Brain (organoid and tissue), 16 donors: ENCODE measurements at places on chromosomes 1 and 21.

- no peak for DNase-seq
Observed at GRCh38 chr21:44763050-44763378, 38.6 kb downstream of the UBE2G2 start.

DNA sequence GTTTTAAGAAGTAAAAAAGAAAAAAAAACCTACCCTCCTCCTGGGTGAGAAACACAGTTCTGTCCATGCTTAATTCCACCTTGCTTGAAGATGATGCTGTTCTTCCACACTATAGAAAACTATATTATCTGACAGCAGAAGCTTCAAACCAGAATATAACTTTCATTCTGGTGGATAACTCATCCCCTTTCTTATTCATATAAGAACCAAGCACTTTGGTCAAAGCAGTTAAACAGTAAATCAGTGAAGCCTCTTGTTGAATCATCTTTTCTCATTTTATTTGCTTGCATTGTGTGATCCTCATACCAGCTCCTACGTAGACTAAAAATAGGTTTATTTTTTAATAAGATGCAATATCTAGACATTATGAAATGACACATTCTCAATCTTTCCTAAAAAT lies 36.7 kb upstream of the PRDX6 start:
- no peak for DNase-seq

GRCh38 chr1:68175621-68176398 lies 56.5 kb downstream of the WLS start:
- peak; percentile 47 for DNase-seq

DNA sequence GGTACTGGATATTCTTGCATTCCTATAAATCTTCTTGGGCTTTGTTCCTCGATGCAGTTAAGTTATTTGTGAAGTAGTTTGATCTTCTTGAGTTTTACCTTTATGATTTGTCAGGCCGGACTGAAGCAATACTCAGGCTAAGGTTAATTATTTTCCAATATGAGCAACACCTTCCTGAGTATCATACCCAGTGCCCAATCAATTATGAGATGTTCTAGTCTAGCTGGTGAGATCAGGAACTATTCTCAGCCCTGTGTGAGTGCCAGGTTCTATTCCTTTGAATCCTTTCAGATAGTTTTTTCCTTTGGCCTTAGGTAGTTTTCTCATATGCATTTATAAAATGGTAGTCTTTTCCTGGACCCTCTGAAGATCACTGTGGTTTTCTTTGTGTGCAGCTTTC lies 92.5 kb downstream of the SCMH1 start:
- DNase-seq = no peak

DNA sequence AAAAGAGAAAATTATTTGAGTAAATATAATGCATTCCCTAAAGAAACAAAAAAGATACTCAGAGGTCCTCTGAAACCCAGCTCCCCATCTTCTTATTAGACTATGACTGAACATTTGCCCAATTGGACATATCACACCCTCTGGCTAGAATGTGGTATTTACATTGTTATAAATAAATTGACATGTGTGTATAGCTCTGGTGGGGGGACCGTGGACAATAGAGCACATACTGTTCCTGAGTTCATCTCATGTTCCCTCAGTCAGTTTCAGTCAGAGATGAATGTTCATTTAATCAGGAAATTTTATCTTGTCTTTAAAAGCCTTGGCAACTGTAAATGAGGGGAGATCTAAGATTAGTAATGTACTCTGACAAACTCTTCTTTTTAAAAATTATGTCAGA lies 459.3 kb upstream of the ADAMTS5 start:
- no peak for DNase-seq

DNA sequence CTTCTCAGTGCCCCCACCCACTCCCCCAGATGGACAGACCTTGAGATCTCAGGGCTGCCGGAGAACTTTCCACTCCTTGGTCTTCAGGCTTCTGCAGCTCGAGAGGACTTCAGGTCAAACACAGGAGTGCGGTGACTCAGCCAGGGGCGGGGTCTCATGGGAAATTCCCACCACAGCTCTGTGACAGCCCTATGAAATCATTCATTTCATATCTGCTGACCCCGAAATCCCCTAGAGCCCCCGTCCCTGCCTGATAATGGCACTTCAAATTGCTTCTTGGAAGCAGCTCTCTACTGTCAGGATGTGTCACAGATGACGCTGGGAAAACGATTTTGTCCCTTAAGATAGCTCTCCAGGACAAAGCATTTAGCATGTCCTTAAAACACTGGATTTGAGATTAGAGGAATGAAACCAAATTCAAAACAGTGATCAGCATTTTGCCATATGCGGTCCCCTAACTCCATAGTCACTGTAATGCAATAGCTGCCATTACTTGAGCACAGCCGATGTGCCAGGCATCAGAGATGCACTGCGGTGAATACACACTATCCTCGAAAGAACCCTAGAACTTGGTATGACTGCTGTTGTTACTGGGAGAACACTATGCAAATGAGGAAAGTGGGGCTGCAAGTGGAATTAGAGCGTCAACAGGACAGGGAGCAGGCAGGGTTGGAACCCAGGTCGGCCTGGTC lies at the start of gene TNFRSF9:
TNFRSF9 (minus strand) TSS at position 95 of the 692 bp plus-strand sequence. CDS start 845 bp downstream, outside the sequence.
- DNase-seq = no peak

- no peak for DNase-seq
Observed at GRCh38 chr1:206700445-206701036, 15.8 kb downstream of the MAPKAPK2 start.

- no peak for DNase-seq
Observed at GRCh38 chr1:29431138-29431537, 194.8 kb downstream of the PTPRU start.

GRCh38 chr1:93878501-93878888 lies 511 bp downstream of the DNTTIP2 start:
- DNase-seq = peak; percentile 9

DNA sequence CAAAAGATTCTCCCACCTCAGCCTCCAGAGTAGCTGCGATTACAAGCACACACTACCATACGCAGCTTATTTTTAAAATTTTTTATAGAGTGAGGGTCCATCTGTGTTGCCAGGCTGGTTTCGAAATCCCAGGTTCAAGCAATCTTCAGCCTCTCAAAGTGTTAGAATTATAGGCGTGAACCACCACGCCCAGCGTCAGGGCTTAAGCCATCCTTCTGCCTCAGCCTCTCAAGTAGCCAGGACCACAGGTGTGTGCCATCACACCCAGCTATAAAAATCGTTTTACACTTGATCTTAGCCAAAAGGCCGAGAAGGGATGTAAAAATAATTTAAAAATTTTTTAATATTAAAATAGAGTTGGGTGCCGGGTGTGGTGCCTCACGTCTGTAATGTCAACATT lies 4.3 kb upstream of the SLC25A33 start:
- DNase-seq = no peak

- DNase-seq = peak; percentile 82
Observed at GRCh38 chr1:22976461-22977243, 4.0 kb upstream of the LACTBL1 start.

DNA sequence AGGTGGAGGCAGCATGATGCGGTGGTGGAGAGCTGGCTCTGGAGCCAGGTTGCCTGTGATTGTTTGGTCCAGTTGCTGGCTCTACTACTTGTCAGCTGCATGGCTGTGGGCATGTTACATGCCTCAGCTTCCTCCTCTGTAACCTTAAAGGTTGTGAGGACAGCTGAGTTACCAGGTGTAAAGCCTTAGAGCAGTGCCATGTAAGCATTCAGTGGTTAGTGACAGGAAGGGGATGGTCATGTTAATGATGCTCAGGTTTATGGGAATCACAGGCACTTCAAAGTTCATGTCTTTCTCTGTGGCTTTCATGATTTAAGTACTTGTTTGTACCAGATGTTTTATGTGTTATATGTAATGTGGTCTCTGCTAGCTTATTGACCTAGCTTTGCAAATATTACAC lies 32.6 kb downstream of the PTGFRN start:
- no peak for DNase-seq

- DNase-seq = no peak
Observed at GRCh38 chr1:48207536-48208075, 14.9 kb upstream of the SLC5A9 start.

- DNase-seq = no peak
Observed at GRCh38 chr21:44434568-44434925, 20.8 kb upstream of the LRRC3 start.

DNA sequence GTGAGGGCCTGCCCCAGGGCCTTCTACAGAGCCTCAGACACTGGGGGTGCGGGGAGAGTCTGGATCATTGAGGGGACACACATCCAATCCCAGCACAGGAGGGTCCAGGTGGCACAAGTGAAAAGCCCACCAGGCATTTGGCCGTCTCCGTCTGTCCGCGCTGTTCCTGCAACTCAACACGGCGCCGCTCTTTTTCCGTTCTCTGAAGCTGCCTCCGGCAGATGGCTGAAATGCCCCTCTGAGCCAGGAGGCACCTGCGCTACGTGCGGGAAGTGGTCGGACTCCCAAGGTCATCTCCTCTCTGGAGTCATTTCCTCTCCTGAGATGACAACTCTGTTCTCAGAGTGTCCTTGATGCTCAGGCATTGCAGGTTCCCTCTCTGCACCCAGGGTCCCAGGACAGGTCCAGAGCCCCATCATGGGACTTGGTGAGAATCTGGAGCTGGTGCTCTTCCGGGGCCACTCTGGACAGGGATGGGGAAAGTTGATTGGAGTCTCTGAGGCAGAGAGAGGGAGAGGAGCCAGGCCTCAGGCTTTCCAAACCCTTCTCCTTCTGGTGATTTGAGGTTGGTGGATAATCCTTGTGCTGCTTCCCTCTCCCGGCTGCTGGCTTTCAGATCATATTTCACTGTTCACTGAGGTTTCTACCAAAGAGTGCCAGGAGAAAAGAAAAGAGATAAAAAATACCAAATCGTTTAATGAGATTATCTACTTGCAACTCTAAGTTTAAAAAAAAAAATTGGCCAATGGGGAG lies 14.0 kb upstream of the MIXL1 start:
- no peak for DNase-seq

DNA sequence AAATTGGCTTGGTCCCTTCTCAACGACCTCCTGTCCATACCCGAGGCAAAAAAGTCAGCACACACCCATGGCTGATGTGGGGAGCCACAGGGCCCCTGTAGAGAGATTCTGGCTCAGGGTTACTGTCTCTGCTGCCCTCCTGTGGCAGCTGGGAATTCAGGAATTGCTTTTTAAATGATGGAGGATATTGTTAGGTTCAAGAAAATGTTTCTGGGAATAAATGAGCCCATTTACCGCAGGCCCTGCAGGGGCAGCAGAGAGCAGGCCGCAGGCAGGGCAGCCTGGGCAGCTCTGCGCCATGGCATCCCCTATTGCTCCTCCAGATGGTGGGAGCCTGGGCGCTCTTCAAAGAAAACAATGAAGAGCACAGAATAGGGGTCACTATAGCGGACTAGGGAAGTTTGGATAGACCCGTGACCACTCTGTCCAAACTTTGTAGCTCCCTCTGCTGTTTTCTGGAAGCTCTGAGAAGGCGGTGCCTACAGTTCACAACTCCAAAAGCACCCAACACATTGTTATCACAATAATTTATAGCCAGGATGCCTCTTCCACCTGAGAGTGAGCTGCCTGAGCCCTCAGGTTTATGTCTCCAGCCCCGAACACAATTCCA lies 201.1 kb downstream of the BACH1 start:
- no peak for DNase-seq

- no peak for DNase-seq
Observed at GRCh38 chr1:2388004-2388913, 3.1 kb downstream of the MORN1 start.

DNA sequence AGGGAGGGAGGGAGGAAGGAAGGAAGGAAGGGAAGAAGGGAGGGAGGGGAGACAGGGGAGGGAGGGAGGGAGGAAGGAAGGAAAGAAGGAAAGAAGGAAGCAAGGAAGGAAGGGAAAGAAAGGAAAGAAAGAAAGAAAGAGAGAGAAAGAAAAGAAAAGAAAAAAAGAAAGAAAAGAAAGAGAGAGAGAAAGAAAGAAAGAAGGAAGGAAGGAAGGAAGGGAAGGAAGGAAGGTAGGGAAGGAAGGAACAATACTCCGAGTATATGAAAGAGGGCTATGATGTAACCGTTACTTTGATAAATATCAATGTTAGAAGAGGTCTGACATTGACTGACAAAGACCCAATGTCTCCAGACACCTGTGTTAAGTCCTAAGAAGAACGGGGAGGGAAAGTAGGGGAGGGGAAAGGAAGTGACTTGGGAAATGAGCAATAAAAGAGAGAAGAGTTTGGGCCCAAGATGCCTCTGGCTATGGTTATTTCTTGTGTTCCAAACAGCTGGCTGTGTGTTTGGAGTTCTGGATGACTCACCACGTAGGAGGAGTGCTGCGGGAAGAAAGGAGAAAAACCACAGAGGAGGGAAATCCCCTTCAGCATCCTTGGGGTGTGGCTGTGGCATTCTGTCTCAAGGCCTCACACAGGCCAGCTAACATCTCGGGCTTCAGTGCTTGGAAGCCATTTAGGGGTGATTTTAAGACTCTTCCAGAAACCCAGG lies 37.0 kb upstream of the RXRG start:
- DNase-seq = no peak

GRCh38 chr1:202061055-202061454 lies 50.7 kb downstream of the ELF3 start:
- DNase-seq = no peak

DNA sequence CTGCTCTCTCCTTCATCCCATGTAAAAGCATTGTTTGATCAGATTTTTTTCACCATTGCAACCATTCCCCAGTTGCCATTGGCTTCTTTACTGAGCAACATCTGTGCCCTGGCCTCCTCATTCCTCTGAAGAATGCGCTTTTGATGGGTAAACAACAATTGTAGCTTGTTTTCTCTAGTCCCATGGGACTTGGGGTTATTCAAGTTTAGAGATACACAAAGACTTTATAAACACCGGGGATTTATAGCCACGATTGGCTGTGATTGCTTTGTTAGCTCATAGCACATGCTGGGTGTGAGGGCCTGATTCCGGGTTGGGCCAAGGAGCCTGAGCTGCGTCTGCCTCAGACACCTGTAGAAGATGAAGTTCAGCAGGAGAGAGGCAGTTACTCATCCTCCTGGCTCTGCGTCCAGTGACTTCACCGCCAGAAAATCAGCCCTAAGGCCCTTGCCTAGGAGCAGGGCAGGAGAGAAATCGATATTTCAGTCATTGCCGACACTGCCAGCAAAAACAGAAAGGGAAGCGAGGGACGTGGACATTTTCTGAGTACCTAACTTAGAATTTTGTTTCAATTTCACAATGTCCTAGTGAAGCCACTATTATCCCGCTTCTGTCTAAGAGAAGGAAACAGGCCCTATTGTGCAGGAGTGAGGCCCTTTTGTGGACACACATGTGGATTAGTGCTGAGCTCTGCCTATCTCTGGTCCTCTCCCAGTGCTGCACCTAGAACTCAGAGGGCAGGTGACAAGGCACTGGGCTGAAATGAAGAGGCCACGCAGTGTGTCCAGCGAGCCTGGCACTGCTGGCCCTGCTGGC lies 159.8 kb upstream of the USP24 start:
- no peak for DNase-seq

- DNase-seq = no peak
Observed at GRCh38 chr1:46168477-46168876, 6.4 kb upstream of the TSPAN1 start.

DNA sequence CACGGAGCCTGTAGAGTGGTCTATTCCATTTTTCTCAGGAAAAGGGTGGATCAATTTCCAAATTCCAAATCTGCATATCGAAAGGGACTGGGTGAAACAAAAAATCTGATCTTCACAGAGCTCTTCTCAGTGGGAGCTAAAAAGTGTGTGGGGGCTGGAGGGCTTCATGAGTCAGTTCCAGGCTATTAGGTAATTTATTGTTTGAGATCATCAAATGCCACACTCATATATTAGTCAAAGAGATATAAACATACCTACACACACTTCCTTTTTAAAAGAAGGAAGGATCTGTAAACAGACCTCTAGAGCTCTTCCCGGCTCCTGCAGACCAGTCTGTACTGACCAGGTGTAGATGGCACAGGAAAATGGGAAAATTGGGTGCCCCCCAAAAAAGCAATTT lies 175.4 kb downstream of the ZBTB18 start:
- no peak for DNase-seq

GRCh38 chr1:159554696-159555095 lies 18.9 kb upstream of the OR10J5 start:
- DNase-seq = no peak

- DNase-seq = no peak
Observed at GRCh38 chr1:236576004-236576403, 28.3 kb downstream of the HEATR1 start.
